ENCODE measurements at places on chromosomes 5 and 9.

- DNase-seq, result no peak
These were observed 56.0 kb upstream of the OR13F1 start for GRCh38 chr9:104448036-104448435.

- DNase-seq, result no peak
These were observed 613.6 kb upstream of the SEMA6A start for GRCh38 chr5:117188211-117188610.

DNA sequence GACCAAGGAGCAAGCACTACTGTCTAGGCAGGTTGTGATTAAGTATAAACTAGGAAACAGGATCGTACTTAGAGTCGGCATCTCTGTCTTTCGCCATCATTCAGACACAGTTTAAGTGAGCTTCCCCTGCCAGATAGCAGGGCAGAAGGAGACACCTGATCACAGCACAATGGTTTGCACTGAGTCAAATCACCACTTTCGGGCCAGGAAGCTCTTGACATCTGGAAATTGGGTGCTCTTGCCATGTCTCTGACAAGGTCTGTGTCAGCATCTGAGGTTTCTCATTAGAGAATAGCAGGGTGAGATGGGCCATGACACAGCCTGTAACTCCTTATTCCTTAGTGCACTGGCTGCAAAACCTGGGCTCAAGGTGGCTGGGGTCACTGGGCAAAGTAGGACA, 8.3 kb downstream of the ADRB2 start:
- no peak for DNase-seq

GRCh38 chr5:108655750-108656450, 91.8 kb upstream of the FER start:
- no peak for DNase-seq

- no peak for DNase-seq
These were observed 72.7 kb downstream of the DPYSL3 start for GRCh38 chr5:147437161-147437596.

- no peak for DNase-seq
These were observed 64.7 kb downstream of the STK10 start for GRCh38 chr5:172123269-172123692.

GRCh38 chr5:130555429-130555828, 609.6 kb downstream of the HINT1 start:
- DNase-seq, result no peak

DNA sequence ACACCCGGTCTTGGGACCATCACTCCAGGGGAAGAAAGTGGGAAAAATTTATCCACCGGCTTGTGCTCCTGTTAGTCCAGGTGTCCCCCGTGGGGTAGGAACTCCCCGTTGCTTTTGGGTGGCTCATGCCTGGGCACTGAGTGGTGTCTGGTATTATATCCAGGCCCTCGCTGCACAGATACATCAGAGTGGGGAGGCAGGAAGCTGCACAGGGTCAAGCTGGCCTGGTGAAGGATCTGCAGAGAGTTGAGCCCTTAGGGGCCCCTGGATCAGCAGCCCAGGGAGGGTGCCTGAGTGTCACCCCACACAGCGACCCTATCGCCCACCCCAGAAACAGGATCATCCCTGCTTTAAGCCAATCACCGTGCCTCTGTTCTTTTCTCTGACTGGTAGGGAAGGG, 24.4 kb upstream of the COL5A1 start:
- no peak for DNase-seq

- DNase-seq, result no peak
These were observed 169.1 kb upstream of the PIK3R1 start for GRCh38 chr5:68046445-68046844.

- DNase-seq, result no peak
These were observed 129.9 kb upstream of the MOCS2 start for GRCh38 chr5:53239301-53239990.

Measured in stimulated activated naive CD4-positive, alpha-beta T cell (primary cell).